ENCODE measurements at places on chromosomes 3 and 15. TPM values are rescaled to one million over a fixed set of nuclear protein-coding genes. Genes with fewer than 3 reads are reported as not detected.

The LEKR1 gene
- 1.4 TPM for total RNA-seq

The PFN2 gene
- 0.86 TPM for total RNA-seq

The NBEAL2 gene
- total RNA-seq, result 89.3 TPM

The SLC15A2 gene
- 0.24 TPM for total RNA-seq

The ITGA11 gene
- not detected for total RNA-seq

The STIMATE gene
- total RNA-seq, result 5.3 TPM

The FAM219B gene
- total RNA-seq, result 43.0 TPM

The GRK7 gene
- not detected for total RNA-seq

The P2RY14 gene
- not detected for total RNA-seq

The SLTM gene
- 72.1 TPM for total RNA-seq
